LoVo (cell line): ENCODE measurements at places on chromosomes 4 and X.

DNA sequence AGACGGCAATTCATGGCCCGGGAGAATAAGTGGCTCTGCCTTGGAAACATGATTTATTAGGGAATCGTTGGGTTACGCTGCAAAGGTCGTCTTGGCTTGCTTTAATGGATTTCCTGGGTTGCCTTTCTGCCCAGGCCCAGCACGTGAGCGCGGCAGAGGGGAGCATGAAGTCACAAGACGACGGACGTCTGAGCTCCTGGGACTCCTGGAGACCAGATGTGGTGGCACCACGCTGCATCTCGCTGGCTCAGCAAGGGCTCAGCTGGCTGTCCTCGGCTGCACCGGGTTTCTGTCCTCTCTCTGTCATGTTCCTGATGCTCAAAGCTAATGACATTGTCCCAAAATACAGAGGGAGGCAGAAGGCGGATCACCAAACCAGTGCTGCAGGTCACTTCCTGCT, 61.2 kb downstream of the C4orf50 start:
- no peak for DNase-seq

- DNase-seq: no peak
These were observed 210.7 kb downstream of the PPP3CA start for GRCh38 chr4:101136373-101137370.

GRCh38 chr4:153758136-153758535, 1.7 kb downstream of the RNF175 start:
- DNase-seq: no peak

DNA sequence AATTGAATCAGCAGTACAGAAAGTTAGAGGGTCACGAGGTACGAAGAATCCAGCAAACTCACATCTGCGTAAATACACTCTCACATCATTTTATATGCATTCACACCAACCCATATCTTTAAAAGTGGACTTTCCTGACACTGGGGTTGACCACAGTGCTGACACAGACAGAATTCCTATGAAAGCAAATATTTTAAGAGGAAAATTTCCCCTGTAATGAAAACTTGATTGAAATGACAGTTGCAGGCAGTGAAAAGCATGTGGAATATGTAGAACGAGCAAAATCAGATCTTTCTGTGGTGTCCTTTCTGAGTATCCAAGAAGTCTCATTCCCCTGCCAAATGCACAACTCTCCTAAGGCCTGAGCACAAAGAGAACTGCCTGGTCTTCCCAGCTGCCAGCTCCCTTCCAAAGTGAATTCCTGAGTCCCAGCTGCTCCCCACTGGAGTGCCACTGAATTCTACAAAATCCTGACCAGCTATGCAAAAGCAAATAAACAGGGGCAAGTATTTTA, 50.5 kb upstream of the FAM9C start:
- DNase-seq: no peak

DNA sequence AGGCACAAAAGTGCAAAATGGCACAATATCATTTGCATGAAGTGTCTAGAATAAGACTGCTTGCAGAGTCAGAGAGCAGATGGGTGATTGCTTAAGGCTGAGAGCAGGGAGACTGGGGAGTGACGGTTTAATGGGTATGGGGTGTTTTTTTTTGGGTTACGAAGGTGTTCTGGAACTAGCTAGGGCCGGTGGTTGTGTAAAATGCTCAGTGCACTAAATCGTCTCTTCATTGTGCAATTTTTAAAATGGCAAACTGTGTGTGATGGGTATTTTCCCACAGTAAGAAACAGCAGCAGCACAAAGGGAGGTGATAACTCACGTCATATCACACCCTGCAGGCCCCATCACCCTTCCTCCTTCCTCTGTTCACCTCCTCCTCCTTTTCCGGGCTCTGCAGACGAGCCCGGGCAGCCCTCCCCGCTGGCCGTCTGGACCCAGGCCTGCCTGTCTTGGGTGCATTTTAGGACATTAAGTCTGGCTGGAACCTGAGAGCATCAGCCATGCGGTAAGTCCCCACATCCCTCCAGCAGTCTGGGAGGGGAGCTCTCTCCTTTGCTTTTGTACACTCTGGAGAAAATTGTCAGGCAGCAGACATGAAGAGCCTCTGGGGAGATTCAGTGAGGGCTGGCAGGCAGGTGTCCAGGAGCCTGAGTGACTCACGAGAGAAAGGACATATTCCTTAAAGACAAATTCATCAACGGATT, 42.7 kb downstream of the ASMT start:
- DNase-seq: no peak
